ENCODE measurements at places on chromosomes 7 and 10.

DNA sequence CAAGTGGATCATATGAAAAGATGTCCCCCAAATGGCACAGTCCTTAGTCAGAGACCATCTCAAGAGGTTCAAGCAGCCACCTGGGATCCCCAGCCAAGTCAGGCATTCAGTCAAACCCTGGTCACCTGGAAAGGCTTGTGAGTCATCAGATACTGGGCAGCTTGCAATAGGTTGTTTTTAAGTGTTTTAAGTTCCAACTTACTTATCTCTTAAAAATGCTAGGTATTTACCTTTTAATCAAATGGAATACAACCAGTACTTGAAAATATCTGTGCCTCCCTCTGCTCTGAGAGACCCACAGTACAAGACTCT is 262.2 kb downstream of the WDR11 start:
- no peak for DNase-seq

DNA sequence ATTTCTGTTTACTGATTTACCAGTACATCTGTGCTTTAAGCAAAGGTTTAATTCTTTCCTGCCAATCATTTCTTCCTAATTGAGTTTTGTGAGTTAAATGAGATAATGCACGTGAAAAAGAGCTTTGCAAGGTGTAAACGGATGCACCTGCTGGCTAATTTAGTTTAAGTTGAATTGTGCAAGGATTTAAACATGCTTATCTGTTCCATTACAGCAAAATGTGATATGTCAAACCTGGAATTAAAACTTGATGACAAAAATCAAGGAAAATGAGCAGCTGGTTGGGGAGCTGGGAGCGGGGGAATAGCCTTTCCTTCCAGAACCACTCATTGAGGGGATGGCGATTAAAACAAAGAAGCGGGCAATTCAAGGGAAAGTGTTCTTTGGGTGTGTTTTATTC is 155.0 kb upstream of the CTTNBP2 start:
- DNase-seq = no peak

DNA sequence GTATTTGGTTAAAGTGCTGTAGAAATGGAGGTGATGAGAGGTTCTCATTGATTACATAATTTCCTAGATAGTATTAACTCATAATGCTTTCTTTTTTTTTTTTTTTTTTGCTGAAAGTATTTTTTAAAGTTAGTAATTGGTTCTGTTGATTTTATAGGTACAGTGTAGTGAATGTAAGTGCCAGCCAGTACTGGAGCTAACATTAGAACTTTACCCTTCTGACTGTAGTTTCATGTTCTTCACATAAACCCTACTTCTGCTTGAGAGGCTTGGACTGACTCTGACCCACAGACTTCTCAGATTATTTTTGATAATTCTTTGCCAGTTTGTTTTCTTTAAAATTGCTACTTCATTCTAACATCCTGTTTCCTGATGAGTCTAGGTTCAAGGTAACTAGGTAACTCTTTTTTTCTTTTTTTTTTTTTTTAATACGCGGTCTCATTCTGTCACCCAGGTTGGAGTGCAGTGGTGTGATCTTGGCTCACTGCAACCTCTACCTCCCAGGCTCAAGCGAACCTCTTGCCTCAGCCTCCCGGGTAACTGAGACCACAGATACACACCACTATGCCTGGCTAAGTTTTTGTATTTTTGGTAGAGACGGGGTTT is 92.2 kb upstream of the OIT3 start:
- no peak for DNase-seq

DNA sequence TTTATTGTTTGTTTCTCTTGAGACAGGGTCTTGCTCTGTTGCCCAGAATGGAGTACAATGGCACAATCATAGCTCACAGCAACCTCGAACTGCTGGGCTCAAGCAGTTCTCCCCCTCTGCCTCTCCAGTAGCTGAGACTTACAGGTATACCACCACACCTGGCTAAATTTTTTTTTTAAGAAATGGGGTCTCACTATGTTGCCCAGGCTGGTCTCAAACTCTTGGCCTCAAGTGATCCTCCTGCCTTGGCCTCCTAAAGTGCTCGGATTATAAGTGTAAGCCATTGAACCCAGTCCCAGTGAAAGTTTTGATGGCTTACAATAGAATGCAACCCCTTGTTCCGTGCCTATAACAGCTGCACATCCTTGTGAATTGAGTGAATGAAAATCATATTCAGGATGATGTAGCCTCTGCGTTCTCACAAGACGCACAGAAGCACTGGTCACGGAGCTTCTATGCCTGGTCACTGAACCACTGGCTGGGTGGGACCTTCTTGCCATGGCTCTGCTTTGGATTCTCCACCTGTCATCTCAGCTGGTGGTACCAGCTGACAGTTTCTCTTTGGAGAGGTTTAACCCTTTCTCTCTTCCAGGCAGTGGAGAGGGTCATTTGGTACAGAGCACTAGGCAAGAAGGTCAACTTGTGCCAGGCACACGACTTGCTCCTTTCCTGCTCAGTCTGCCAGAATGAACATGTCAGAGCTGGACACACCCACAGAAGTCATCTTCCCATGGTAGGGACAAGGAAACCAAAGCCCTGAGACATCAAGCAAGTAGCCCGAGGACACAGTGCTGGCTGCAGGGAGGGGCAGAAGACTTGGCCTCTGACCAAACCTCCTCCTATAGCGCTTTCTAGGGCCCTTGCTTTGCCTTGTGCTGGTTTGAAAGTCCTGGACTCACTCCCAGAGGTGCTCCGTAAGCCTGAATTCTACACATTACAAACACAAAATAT is 89.6 kb downstream of the ATXN7L1 start:
- no peak for DNase-seq

- DNase-seq = no peak
These were observed 1.5 kb downstream of the ABCB4 start for GRCh38 chr7:87473986-87474385.

GRCh38 chr7:133675510-133676218 is 422.8 kb downstream of the EXOC4 start:
- no peak for DNase-seq

DNA sequence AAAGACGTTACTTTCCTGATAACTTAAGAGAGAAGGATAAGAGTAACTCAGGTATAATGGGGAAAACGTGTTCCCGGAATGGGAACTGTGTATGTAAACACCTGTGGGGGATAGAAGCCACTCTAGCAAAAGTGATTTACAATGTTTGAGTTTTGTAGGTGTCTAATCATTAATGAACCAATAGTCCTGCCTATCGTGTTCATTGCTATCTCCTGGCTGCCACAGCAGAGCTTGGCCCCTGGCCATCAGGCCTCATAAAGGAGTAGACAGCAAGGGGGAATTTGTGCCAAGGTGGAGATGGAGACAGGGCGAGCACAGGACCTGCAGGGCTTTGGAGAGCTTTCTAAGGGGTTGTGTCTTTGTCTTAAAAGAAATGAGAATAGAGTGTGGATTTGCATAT is 102.1 kb downstream of the GAD2 start:
- no peak for DNase-seq

Data from stimulated activated CD8-positive, alpha-beta memory T cell treated with anti-CD3 and anti-CD28 coated beads, Interleukin-15, amount 100 ng/mL, for 48 hours (primary cell).